ENCODE measurements at places on chromosomes 2 and 18.

DNA sequence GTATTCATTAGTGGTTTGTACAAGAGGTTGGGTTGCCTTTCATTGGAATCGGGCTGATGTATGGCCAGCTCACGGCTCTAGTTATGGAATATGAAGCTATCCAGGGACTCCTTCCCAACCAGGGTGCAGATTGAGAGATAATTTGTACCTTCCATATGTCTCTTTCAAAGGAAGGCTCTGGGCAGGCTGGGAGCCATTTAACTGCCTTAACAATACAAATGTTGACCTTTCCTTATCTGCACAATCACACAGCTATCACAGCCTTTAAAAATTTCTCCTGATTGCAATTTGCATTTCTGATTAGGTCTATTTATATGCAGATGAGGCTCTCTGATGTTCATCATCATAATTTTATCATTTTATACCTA lies 58.7 kb downstream of the MYO3B start:
- no peak for DNase-seq

DNA sequence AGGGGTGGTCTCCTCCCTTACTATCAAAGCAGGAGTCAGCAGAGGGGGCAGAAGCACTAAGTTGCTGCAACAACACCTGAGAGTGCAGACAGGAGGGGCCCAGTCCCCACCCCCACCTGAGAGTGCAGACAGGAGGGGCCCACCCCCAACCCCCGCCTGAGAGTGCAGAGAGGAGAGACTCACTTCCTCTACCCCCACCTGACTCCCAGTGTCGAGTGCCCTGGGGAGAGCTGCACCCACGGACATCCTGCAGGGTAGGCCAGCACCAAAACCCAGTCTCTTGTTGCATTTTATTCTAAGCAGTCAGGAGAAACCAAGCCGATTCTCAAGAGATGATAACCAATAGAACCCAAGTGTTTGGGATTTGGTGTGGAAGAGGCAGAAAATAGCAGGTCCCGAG lies 78.4 kb downstream of the NAPG start:
- DNase-seq: no peak

DNA sequence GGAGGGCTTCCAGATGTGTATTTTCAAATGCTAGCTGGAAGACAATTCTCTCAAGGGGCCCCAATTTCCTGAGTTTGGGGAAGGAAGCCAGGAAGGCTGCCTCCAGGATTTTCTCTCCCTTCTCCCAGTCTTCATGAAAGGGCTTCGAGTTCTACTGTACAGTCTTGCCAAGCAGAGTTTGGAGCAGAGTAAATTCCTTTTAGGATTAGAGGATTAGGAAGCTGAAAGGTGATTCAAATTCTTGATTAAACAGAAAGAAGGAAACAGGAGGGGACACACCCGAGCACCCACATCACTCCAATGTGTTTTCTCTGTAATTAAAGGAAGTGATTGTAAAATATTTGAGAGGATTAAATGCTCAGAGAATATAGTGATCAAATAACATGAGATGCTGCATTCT lies 217.8 kb downstream of the SETBP1 start:
- no peak for DNase-seq

DNA sequence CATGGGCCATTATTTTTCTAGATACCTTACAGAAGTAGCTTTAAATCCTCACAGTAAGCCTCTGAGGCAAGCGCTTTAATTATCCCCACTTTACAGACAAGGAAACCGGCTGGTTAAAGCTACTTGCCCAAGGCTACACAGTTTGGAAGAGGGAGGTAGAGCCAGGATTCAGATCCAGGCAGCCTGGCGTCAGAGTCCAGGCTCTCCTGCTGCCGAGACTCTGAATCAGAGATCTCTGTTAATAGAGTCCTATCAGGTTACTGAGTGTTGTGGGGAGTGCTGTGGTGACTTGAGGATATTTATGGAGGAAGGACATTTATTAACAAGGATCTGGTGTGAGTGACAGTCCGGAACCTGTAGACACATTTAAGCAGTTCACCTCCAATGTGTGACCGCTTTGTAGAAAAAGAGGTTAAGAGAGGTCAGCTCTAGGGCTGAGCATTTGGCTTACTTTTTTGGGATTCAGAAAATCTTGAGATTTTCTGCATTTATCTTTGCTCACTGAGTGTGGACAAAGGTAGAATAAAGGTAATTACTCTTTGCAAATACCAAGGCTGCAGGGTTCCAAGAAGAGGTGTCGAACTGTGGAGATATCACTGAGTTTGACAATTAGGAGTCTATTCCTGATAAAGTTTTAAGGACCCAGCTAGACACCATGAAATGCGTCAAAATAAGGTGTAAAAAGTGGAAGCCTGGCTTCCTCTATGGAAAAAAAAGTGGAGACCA lies 1.6 kb upstream of the CEP192 start:
- no peak for DNase-seq

DNA sequence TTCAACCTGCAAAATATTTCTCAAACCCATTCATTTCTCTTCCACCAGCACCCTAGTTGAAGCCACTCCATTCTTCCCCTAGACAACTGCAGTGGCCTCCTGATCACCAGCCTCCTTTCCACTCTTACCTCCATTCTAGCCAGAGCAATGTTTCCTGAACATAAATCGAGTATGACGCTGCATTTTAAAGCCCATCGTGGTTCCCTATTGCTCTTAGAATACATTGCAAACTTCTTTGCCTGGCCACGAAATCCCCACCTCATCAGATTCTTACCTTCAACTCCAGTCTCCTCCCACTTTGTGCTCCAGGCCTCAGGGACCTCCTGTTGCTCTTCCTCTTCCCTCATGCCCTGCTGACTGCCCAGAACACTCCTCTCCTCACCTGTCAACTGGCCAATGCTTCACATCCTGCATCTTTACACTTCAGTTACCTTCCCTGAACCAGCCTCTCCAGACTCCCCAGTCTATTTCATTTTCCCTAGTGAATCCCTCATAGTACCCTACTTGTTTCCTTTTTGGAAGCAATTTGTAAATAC lies 176.5 kb upstream of the CTAGE1 start:
- DNase-seq: no peak

- DNase-seq: no peak
Observed at GRCh38 chr2:162926907-162927306, 88.3 kb upstream of the KCNH7 start.

DNA sequence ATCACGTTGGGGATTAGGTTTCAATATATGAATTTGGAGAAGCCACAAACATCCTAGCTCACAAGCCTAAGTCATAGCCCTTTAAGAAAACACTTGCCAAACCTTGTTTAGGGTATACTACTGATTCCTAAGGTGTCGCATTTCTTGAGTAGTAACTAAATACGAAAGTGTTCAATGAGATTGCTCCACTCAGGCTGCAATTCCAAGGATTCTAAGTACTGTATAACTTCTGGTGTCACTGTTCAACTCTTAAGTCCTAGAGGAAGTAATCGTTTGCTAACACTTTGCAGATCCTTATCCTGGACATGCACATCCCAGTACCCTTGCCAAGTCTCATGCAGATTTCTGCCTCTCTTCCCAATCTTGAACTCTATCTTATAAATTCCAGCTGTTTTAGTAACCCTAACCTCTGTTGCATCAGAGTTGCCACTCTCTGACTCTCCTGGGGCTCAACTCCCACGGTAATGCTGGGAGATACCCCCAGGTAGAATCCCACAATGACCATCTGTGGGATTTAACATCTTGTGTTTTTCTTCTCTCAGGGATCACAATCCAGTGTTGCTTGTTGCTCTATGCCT lies 122.4 kb downstream of the HIBCH start:
- DNase-seq: no peak

Measured in T-cell (primary cell).